ENCODE measurements at places on chromosomes 2 and 18.

DNA sequence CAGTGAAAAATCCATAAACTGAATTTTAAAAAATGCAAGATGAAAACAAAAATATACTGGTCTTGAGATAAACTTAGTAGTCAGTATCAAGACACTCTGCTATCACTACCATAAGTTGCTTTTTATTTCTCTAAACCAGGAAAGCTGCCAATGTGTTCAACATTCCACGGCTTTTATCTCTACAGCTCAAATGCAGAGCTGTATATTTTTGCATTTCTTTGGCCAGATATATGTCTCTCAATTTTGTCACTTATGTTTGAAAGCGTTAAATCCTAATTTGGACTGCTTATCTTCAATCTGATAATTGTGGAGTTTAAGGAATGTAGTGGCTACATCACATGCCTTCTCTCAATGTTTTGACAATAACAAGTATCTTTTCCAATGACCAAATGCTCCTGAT lies 609.5 kb downstream of the EPHA4 start:
- no peak for DNase-seq

DNA sequence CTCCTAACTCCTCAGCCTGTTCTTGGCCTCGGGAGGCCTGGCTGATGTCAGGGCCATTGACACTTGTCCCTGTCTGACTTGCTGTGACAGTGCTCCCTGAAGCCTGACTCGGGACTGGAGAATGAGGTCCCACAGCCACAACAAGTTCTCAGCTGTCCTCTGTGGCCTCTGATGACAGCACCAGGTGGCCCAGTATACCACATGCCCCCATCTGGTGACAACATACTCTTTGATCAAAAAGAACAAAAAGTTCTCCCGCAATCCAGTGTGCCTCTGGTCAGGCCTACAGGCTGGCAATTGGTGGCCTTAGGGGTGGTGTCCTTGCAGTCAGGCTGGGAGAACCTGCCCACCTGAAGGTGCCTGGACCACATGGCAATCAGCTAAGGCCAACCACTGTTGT lies 102.6 kb downstream of the SEPTIN10 start:
- DNase-seq = no peak

DNA sequence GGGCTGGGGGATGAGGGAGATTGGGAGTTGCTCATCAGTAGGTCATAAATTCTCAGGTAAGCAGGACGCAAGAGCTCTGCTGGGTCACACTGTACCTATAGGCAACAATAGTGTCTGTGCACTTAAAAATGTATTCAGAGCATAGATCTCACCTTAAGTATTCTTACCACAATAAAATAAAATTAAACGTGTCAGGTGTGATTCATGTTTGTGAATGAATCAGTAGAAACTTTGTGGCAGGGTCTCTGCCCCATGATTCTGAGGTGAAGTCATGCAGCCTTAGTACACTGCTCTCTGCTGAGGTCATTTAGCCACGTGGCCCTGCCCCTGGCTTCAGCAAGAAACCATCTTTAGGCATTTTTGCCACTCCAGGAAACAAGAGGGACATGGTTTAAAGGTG lies 253.8 kb downstream of the FBXO15 start:
- no peak for DNase-seq

- DNase-seq = no peak
Observed at GRCh38 chr2:28492282-28492681, 3.6 kb upstream of the PLB1 start.

DNA sequence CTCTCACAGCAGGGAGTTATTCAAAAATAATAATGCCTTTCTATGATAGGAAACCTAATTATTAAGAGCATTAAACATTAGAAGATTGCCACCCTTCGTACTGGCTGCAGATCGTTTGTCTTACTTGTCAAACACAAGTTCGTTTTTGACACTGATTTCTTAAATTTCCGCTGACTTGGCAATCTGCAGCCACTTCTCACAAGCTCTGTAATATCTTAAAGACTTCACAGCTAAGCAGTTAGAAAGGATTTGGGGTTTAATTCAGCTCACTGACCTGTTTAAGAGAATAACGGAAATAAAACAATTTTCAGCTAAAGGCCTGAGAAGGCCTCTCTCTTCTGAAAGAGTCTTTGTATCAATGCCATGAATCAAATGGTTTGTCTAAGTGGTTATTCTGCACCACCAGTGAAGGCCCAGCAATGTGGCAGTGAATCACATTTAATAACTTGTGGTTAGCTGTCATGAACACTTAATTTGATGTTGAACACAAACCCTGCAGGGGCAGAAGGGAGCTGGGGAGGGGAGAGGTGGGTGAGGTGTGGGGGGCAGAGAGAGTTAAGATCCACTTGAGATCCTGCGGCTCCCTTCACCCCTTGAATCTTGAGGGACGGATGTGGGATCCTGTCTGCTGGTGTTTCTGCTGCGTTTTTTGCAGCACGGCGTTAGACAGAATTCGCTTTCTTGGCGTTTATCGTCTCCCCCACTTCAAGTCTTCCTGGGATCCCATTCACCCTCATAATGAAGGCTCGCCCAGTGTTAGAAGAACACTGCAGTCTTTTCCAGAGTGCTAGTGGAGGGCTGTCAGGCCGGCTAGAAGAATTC lies 145.4 kb upstream of the SATB2 start:
- no peak for DNase-seq

DNA sequence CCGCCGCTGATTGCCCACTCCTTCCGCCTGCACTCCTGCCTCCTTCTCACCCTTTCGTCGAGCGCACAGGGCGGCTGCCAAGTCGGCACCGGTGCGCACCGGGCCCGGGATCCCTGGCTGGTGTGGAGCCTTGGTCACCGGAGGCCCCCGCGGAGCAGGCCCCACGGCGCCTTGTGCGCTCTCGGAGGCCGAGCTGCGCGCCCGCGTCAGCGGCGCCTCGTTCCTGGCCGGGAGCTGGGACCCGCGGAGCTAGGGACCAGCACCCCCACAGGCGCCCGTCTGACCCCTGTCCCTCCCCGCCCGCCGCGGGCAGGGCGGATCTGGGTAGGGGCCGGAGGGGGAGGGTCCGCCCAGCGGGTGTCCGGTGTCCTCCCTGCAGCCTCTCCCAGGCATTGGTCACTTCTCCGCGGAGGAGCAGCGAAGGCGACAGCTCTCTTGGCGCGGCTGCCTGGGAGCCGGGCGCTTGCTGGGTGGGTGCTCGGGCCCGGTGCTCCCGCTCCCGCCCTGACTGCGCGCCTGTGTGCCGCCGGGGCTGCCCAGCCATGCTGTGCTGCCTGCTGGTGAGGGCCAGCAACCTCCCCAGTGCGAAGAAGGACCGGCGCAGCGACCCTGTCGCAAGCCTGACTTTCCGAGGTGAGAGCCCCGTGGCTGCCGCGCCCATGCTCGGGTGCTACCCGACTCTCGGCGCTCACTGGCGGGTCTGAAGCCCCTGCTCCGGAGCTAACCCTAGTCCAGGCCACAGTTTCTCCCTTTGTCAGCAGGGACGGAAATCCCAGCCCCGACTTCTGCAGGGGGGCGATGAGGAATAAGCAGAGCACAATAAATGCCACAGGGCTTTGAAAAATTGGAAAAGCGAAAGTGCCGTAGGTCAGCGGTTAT lies 13.2 kb downstream of the DYSF start:
- no peak for DNase-seq

- DNase-seq = no peak
Observed at GRCh38 chr2:12044857-12045256, 298.4 kb downstream of the LPIN1 start.

- DNase-seq = no peak
Observed at GRCh38 chr2:149926149-149926548, 338.6 kb upstream of the MMADHC start.

- DNase-seq = peak; percentile 72
Observed at GRCh38 chr18:77650799-77651385, 401.2 kb downstream of the GALR1 start.

DNA sequence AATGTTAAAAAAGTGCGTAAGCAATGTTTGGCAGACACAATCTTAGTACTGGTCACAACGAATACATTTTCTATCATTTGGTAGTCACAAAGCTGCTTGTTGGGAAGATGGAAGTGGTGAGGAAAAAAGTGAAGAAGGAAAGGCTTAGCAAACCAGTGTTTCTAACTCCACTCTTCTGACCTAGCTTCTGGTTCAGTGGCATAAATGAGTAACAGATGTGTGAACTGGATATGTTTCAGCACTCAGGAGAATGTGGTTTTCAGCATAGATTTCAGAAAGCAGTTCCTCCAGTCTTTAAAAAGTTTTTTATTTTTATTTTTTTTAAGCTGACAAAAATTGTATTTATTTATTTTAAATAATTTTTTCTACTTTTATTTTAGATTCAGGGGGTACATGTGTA lies 357.1 kb downstream of the CPS1 start:
- DNase-seq = peak; percentile 4

DNA sequence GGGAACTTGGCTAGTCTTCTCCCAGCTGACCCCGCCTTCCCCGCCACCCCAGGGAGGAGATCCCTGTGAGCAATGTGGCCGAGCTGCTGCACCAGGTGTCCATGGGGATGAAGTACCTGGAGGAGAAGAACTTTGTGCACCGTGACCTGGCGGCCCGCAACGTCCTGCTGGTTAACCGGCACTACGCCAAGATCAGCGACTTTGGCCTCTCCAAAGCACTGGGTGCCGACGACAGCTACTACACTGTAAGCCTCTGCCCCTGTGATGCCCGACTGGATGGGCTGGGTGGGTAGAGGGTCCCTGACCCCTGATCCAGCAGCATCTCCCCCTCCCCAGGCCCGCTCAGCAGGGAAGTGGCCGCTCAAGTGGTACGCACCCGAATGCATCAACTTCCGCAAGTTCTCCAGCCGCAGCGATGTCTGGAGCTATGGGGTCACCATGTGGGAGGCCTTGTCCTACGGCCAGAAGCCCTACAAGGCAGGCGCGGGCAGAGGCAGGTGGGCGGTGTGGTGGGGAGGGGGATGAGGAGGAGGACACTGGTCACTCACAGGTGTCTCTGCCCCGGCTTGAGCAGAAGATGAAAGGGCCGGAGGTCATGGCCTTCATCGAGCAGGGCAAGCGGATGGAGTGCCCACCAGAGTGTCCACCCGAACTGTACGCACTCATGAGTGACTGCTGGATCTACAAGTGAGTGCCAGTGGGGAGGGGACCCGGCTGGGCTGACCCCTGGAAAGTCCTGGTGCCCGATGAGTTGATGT lies 24.2 kb downstream of the ZAP70 start:
- DNase-seq = no peak

DNA sequence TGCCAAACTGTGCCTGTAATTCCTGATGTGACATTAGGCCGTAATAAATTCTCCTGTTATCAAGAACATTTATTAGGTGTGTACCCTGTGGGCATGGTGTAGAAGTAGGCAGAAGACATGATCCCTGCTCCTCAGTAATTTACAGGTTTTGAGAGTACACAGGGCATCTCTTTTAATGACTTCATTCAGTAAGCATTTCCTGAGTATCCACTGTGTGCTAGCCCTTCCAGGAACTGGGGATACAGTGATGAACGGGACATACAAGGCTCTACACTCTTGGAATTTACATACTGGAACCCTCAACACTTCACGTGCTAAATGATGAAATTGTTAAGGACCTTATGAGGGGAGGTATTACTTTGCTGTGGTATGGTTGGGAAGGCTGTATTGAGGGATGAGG lies 30.2 kb downstream of the DIS3L2 start:
- DNase-seq = no peak

DNA sequence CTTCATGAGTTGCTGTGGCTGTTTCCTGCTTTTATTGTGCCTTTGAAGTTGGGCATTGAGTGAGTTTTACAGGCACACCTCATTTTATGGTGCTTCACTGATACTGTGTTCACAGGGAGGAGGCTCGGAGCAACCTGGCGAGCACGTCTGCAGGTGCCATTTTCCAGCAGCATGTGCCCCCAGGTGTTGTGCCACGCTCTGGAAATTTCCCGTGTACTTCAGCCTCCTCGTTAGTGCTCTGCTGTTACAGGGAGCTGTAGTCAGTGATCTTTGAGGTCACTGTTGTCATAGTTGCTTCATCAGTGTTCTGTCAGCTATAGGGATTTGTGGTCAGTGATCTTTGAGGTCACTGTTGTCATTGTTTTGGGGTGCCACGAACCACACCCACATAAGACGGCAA lies 20.1 kb downstream of the CTDP1 start:
- no peak for DNase-seq

GRCh38 chr2:88832311-88832991 lies 141.0 kb downstream of the RPIA start:
- no peak for DNase-seq

Measured in hindlimb muscle (tissue), 1 donor.